Endothelial cell of umbilical vein (primary cell): ENCODE measurements at places on chromosomes 2 and 18. TPM values are rescaled to one million over a fixed set of nuclear protein-coding genes. Genes with fewer than 3 reads are reported as not detected.

The CCDC74B gene
- total RNA-seq, result 1.6 and 4.8 TPM in 2 replicates

The FIGN gene
- 6.6 and 8.1 TPM in 2 replicates for total RNA-seq

The G6PC2 gene
- not detected in 2 replicates for total RNA-seq

The BABAM2 gene
- 26.9 and 27.6 TPM in 2 replicates for total RNA-seq

The SP140L gene
- 21.4 and 27.3 TPM in 2 replicates for total RNA-seq

The EFHD1 gene
- total RNA-seq, result not detected in 2 replicates

The PAX8 gene
- 0.22 and 0.28 TPM in 2 replicates for total RNA-seq

The FNDC4 gene
- 15.5 and 20.0 TPM in 2 replicates for total RNA-seq

The ACMSD gene
- total RNA-seq, result not detected in 2 replicates

The POMC gene
- 0.69 and 2.7 TPM in 2 replicates for total RNA-seq

The ZNF385B gene
- not detected in 2 replicates for total RNA-seq

The DSC2 gene
- not detected in 2 replicates for total RNA-seq

The CNDP1 gene
- total RNA-seq, result not detected in 2 replicates

The CYP27C1 gene
- not detected in 2 replicates for total RNA-seq

The AMER3 gene
- not detected in 2 replicates for total RNA-seq

The NDC80 gene
- 39.6 and 43.2 TPM in 2 replicates for total RNA-seq

The IL37 gene
- total RNA-seq, result not detected in 2 replicates

The EGR4 gene
- not detected in 2 replicates for total RNA-seq

The HOXD10 gene
- total RNA-seq, result not detected in 2 replicates

The NEB gene
- 1.8 and 3.6 TPM in 2 replicates for total RNA-seq

The LYPD6B gene
- not detected in 2 replicates for total RNA-seq

The TRIM43 gene
- total RNA-seq, result not detected in 2 replicates

The CKAP2L gene
- total RNA-seq, result 25.2 and 30.7 TPM in 2 replicates

The SIX2 gene
- total RNA-seq, result 0.24 and 0.32 TPM in 2 replicates

The FBXO36 gene
- total RNA-seq, result 0.53 and 1.1 TPM in 2 replicates

The CD8A gene
- not detected in 2 replicates for total RNA-seq

The MOCOS gene
- 0.85 and 0.88 TPM in 2 replicates for total RNA-seq

The EML6 gene
- total RNA-seq, result 1.3 and 2.1 TPM in 2 replicates

The ASPRV1 gene
- 0.15 and 0.48 TPM in 2 replicates for total RNA-seq

The LBH gene
- 2.9 and 5.5 TPM in 2 replicates for total RNA-seq

The FAM228A gene
- total RNA-seq, result 1.00 TPM in 1 of 2 replicates, not detected in the other

The SCN3A gene
- total RNA-seq, result not detected in 2 replicates

The GATA6 gene
- total RNA-seq, result 14.6 and 14.9 TPM in 2 replicates

The SRD5A2 gene
- not detected in 2 replicates for total RNA-seq

The UGT1A6 gene
- total RNA-seq, result not detected in 2 replicates
